ENCODE measurements at places on chromosomes 4 and X. TPM values are rescaled to one million over a fixed set of nuclear protein-coding genes. Genes with fewer than 3 reads are reported as not detected.

DNAAF6 gene
- not detected for total RNA-seq

PTPN13 gene
- total RNA-seq = 10.5 TPM

FOXR2 gene
- total RNA-seq = not detected

SPANXN2 gene
- not detected for total RNA-seq

PHEX gene
- 0.41 TPM for total RNA-seq

UGT2A3 gene
- not detected for total RNA-seq

KCNIP4 gene
- not detected for total RNA-seq

ODAM gene
- not detected for total RNA-seq

ENAM gene
- total RNA-seq = not detected

JCHAIN gene
- total RNA-seq = not detected

KLB gene
- total RNA-seq = not detected

TCP11X2 gene
- total RNA-seq = not detected

TEX13C gene
- total RNA-seq = not detected

FAM47A gene
- total RNA-seq = not detected

SYNPO2 gene
- 0.53 TPM for total RNA-seq

NAP1L5 gene
- 2.8 TPM for total RNA-seq

NUP62CL gene
- not detected for total RNA-seq

LUZP4 gene
- not detected for total RNA-seq

GSX2 gene
- not detected for total RNA-seq

Data from glomerular endothelial cell (primary cell).